ENCODE measurements at places on chromosomes 3 and 15.

DNA sequence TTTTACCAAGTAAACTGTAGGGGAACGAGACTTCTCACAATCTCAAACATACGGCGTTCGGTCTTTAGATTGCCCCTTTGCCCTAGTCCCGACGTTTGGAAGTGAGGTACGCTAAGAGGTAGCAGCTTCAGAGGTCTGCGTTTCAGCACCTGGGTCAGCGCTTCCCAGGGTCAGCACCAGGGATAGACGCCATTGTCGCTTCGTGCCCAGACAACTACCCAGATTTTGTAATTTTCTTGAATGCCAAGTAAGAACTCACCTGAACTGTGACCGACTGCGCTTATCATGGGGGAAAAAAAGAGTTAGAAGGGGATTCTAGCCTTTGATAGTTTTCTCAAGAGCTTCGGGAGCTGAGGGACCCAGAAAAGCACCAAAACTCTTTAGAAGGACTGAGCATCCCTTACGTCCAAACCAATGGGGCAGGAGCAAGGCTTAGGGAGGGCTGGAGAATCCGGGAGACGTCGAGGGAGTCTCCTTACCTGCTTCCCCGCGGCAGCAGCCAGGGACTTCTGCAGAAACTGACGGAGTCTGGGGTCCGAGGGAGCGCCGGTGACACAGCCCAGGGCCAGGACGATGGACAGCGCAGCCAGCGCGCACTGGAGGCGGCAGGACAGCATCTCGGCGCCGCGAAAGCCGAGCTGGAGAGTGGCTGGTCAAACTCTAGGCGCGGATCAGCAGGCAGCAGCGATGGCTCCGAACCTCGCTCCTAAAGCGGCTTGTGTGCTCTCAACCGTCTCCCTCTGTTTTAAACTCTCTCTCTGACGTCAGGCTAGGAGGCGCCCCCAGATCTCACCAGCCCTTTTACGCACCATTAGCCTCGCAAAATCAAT, at the start of gene SST:
SST (minus strand) TSS at position 720 of the 830 bp plus-strand sequence; CDS start at position 617, 103 bp downstream.
- DNase-seq, result no peak

DNA sequence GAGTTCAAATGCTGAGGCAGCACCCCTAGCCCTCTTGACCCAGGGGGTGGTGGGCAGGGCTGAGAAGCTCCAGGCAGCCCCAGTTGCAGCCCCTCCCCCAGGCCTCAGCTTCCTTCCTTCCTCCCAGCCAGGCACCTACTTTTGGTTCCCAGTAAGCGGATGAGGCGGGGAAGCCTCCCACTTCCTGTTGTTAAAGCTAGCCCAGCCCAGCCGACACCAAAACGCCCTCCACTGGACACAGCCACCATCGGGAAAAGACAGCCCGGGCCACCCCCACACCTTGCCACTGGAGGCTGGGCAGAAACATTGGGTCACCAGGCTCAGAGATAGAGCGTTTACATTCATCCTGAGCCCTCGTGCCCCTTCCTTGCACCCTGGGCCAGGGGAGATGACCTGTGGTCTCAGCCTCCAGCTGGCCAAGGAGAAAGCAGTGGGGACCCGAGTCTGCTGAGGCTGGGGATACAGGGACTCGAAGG, 3.5 kb downstream of the DUSP7 start:
- no peak for DNase-seq

GRCh38 chr3:31345581-31345980, 187.1 kb upstream of the STT3B start:
- DNase-seq, result no peak

DNA sequence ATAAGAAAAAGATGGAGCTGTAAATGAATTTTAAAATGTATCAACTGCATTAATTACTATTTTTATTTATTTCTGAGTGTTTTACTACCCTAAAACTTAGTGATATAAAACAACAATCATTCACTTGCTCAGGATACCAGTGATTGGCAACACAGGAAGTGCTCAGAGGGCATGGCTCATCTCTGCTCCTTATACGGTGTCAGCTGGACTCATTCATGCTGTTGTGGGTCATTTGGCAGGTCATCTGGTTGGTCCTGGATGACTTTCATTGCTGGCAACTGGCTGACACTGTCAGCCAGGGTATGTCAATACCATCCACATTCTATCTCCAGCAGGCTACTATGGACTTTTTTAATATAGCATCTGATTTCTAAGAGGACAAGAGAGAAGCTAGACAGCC, 689.6 kb upstream of the NECTIN3 start:
- no peak for DNase-seq

GRCh38 chr3:128497305-128498126, 4.5 kb upstream of the GATA2 start:
- DNase-seq, result peak; percentile 84

All from NCI-H1930 (cell line).